Kidney (tissue), 22 donors: ENCODE measurements at places on chromosomes 1 and 21. TPM values are rescaled to one million over a fixed set of nuclear protein-coding genes. Genes with fewer than 3 reads are reported as not detected.

Gene TMEM269
- not detected for polyA plus RNA-seq

Gene APP
- 472 TPM for polyA plus RNA-seq

Gene GJA5
- 36.4 TPM for polyA plus RNA-seq

Gene PDE9A
- 30.1 TPM for polyA plus RNA-seq

Gene ASAP3
- 29.9 TPM for polyA plus RNA-seq

Gene INTS7
- polyA plus RNA-seq, result 5.1 TPM

Gene PPP1R12B
- 5.7 TPM for polyA plus RNA-seq

Gene CLDN17
- polyA plus RNA-seq, result not detected

DNA sequence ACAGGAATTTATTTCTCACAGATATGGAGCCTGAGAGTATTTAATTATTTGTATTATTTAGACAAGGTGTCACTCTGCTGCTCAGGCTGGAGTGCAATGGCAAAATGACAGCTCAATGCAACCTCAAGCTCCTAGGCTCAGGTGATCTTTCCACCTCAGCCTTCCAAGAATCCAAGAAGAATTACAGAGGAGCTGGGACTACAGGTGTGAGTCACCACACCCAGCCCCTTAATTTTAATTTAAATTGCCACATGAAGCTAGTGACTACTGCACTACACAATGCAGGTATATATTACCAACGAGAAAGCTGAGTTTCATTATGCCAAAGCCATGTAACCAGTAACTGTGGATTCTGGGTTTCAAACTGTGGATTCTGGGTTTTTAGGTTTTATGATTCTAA, 2.1 kb downstream of the KHDC4 start:
- no peak for DNase-seq

DNA sequence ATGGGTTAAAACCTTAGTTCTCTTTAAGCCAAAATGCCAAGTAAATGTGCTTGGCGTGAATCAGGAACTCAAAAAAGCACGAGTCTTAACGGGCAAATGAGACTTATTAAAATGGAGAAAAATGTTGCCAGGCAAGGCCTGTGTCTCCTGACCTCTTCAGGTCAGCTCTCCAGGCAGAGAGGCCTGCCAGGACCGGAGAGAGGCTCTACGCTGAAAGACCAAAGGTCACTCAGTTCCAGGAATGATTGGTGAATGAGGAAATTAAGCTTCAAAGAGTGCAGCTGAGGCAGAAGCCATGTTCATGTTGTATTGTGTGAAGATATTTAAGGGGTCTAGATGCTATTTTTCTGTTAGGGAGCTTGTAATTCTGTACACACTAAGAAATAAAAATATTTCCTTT, 66.6 kb downstream of the SPAG17 start:
- peak; percentile 53 for DNase-seq

GRCh38 chr1:33055210-33056008, 18.7 kb upstream of the AK2 start:
- peak; percentile 74 for DNase-seq

GRCh38 chr1:115624859-115625258, 16.9 kb upstream of the VANGL1 start:
- no peak for DNase-seq

GRCh38 chr1:119647734-119648619, at the start of gene ZNF697:
TSS of gene ZNF697 (minus strand) at chr1:119648266. CDS start at chr1:119626100, 22,166 bp downstream.
- peak; percentile 98 for DNase-seq

DNA sequence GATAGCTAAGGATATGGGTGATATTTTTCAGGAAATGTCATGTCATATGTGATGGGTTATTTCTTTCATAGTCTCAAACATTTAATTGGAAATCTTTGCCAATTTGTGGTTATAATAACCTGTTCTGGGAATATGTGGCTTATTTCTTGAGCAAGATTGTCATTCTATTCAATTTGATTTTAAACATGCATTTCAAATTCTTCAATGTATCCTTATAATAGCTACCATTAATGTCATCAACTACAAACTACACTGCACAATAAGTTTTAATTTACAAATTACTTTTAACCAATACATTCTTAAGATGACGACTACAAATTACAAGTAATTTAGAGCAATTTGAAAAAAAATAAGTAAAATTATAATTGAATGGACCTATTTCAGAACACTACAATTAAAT, 164.9 kb downstream of the BRINP3 start:
- DNase-seq, result no peak

DNA sequence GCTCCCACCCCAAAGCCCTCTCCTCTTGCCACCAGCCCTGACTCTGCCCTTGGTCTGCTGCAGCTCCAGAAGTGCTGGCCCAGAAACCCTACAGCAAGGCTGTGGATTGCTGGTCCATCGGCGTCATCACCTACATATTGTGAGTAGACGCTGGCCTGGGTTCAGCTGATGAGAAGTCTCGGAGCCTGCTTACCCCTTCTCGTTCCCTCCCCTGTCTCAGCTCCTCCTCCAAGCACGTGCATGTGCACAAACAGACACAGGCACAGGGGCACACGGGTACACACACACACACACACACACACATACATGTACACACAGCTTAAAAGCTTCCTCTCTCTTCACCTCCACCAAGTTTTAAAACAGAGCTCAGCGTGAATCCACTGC, 24.3 kb downstream of the CAMK1G start:
- no peak for DNase-seq

DNA sequence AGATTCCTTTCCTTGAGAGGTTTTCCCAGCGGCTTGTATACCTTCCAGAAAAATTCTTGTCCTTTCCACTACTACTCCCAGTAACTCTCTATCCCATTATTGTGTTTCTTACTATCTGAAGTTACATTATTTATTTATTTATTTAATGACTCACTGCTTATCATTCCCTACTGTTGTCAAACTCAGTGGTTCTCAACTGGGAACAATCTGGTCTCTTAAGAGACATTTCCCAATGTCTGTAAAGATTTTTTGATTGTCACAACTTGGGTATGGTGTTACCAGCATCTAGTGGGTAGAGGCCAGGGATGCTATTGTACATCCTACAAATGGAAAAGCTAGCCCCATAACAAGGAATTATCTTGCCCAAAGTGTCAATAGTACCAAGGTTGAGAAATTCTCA, 771.5 kb upstream of the ADGRL2 start:
- no peak for DNase-seq

DNA sequence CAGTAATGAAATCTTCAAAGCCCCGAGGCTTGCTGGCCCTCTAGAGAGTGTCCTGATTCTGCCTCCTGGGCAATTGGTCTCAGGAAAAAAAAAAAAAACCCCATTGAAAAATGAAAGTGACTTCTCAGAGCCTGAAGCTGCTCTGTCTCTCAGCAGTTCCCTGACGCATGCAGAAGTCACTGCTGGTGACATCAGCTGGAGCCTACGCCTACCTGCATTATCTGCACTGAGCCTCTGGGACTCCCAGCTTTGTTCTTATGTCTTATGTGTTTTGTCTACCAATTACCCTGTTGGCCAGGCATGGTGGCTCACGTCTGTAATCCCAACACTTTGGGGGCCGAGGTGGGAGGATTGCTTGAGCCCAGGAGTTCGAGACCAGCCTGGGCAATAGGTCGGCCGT, 10.1 kb upstream of the SLC25A33 start:
- DNase-seq, result no peak

- no peak for DNase-seq
Measured at GRCh38 chr21:32387151-32387550, 5.7 kb downstream of the URB1 start.

DNA sequence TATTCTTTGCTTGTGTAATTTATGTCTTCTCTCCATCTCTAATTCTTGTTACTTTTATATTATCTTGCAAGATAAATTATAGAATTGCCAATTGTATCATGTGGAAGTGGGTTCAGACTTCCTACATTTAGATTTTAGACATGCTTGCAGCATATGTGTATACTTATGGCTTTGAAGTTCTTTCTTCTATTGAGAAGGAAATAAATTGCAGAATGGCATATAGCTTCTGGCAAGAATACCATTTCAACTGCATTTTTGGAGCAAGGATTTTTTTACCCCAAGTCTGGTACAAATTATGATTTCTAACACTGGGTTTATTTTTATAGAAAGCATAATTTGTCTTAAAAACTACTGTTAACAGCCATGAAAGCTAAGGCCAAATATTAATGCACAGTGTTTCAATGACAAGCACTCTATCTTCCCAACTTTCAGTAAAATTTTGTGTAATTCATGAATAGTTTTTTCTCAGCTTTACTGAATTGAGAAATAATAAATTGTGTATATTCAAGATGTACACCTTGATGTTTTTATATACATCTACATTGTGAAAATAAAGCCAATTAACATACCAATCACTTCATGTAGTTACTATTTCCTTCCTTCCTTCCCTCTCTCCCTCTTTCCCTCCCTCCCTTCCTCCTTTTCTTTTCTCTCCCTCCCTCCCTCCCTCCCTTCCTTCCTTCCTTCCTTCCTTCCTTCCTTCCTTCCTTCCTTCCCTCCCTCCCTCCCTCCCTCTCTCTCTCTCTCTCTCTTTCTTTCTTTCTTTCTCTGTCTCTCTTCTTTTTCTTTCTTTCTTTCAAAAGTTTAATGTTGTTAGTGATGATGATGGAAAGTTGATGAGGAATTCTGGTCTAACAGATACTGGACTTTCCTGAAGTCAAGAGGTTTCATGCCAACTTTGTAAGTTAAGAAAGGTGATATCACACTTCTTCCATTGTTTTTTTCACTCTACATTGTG, 47.1 kb upstream of the HMCN1 start:
- DNase-seq, result no peak

GRCh38 chr1:39081271-39082009, 55.3 kb downstream of the NDUFS5 start:
- DNase-seq, result peak; percentile 41

GRCh38 chr1:223062177-223062576, 80.9 kb downstream of the TLR5 start:
- no peak for DNase-seq

GRCh38 chr21:46003575-46004007, 22.0 kb downstream of the COL6A1 start:
- DNase-seq, result no peak

- no peak for DNase-seq
Measured at GRCh38 chr1:166490437-166490991, 323.7 kb upstream of the FAM78B start.

GRCh38 chr21:32954353-32954752, 71.4 kb upstream of the OLIG2 start:
- DNase-seq, result no peak

DNA sequence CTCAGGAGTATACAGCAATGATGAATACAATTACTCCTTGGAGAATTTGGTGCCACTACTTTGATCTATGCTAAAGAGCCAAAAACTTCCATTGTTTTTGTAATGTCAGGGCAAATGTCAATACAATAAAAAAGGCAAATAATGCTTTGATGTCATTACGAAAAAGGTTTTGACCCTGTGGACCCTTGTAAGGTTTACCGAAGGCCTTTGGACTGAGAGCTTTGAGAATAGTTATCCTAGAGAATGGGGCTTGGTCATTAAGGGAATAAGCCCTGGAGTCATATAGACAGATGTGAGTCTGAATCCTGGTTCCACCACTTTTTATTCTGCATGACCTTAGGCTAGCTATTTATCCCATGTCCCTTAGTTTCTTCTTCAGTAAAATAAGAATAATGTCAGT, 27.5 kb downstream of the CEP170 start:
- no peak for DNase-seq

GRCh38 chr1:16449065-16449464, 8.5 kb downstream of the NECAP2 start:
- no peak for DNase-seq

- no peak for DNase-seq
Measured at GRCh38 chr1:80155371-80155770, 1148.8 kb upstream of the ADGRL4 start.

DNA sequence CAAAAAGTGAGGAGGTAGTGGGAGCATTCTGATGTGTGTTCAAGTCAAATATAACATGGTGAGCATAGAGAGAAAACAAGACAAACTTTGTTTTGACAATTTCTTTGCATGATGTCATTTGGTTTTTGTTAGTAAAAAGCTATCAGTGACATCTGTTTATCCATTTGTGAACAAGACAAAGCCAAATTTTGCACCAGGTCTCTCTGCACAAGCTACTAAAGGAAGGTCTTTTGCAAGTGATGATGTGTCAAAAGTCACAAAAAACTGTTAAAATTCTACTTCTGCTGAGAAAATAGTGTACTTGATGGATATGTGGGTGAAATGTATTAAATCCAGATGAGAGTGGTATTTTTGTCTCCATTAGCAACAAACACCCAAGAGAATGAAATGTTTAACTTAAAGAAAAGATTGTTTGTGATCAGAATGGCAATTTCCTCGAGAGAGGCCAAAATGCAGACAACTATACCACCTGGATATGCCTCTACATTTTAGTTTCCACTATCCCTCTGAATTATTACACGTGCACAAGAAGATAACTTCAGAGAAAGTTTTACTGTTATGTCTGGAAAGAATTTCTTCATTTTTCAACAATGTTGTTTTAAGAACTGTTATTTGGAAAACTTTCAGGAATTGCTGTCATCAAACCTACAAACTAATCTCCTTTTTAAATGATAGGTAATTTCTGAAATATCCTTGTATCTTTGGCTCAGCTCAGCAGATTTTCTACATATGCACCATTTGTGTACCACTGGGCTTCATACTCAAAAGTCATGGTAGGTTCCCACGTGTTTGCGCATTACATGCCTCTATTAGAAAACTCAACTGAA, 807.4 kb upstream of the ADGRL2 start:
- DNase-seq, result no peak

- no peak for DNase-seq
Measured at GRCh38 chr1:51325391-51325790, 5.0 kb downstream of the TTC39A start.
